ENCODE measurements at places on chromosomes 2 and 18. TPM values are rescaled to one million over a fixed set of nuclear protein-coding genes. Genes with fewer than 3 reads are reported as not detected.

- DNase-seq = no peak
These were observed 15.6 kb upstream of the ANTXR1 start for GRCh38 chr2:68997401-68997800.

GRCh38 chr18:46369323-46369722 is 265.1 kb downstream of the HAUS1 start:
- no peak for DNase-seq

Gene TMEM37
- 2.3 TPM for total RNA-seq

GRCh38 chr2:100814453-100814852 is 5.5 kb upstream of the NPAS2 start:
- DNase-seq = no peak

Data from HCT116 (cell line).